ENCODE measurements at places on chromosomes 16 and 17.
A peak's percentile ranks its signal among the peaks of the same experiment; 100 is the strongest.

- DNase-seq: peak; percentile 53
Measured at GRCh38 chr16:1299012-1299867, 10.2 kb upstream of the UBE2I start.

GRCh38 chr17:70225276-70225675 lies 55.9 kb downstream of the KCNJ2 start:
- DNase-seq: no peak

DNA sequence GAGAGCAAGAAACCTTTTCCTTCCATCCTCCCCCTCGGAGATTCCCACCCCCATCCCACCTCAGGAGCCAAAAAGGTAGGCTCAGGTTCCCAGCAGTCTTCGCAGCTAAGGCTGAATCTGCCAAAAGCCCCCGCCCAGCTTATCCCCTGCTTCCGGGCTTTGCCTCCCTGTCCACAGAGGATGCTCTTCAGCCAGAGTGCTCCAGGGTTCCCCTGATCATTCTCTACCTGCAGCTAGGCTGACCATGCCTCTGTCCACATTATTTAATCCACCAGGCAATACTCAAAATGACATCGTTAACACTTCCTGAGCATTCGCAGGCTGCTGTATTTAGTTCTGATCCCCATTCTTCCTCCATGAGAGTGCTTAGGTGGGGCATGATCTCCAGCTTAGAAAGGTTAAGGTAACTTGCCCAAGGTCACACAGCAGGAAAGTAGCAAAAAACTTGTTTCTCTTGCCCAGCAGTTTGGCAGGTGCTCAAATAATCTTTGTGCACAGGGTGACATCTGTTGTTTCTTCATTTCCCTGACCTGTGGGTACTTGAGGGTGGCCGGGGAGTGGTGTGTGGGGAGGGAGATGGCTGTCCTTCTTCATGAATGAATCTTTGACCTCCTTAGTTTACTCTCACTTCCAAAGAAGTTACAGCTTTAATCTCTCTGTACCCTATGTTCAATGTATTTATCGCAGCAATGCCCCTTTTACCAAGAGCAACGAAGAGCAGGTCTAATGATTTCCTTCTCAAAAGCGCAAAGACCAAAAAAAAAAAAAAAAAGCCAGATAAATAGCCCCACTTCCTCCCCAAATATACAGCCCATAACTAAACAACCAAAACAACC lies 848 bp upstream of the TBKBP1 start:
- no peak for DNase-seq

DNA sequence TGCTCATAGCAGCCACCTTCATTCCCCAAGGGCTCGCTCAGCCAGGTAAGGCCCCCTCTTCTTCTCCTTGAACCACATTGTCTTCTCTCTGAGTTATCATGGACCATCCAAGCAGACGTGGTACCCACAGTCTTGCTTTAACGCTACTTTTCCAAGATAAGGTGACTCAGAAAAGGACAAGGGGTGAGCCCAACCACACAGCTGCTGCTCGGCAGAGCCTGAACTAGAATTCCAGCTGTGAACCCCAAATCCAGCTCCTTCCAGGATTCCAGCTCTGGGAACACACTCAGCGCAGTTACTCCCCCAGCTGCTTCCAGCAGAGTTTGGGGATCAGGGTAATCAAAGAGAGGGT lies 272 bp downstream of the CCL2 start:
- peak; percentile 25 for DNase-seq

GRCh38 chr16:81180578-81180977 lies 57.9 kb upstream of the BCO1 start:
- DNase-seq: no peak
